ENCODE measurements at places on chromosomes 7 and 10.
A peak's percentile ranks its signal among the peaks of the same experiment; 100 is the strongest.

DNA sequence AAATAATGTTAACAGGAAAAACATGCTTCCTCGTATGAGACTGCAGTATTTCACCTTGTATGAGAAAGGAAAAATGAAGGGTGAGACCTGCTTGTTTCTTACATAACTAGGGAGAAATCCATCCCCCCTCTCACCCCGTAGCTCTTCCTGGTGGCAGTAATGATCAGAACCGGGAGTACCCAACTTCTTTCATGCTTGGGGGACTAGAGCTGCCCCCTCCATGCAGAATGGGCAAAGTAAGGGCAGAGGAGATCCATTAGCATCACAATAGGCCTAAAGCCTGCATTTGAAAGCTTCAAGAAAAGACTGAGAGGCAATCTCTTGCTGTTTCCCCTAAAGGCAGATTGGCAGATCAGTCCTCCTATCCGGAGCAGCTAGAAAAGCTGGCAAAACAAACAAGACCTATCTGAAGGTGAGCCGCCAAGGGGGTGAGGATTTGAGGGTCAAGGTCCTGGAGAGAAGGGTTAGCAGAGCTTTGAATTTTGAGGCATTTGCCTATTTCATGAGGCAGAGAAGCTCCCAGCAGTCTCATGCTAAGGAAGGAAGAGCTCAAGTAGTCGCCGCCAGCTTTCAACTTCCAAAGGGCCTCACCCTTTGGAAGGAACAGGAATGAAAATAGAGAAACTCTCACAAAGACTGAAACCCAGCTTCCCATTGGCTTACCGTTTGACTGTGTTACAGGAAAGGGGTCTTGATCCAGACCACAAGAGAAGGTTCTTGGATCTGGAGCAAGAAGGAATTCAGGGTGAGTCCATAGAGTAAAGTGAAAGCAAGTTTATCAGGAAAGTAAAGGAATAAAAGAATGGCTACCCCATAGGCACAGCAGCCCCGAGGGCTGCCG, 36.2 kb downstream of the BAG3 start:
- DNase-seq, result no peak
- no peaks in the 10 kb centered on the region for H3K36me3 ChIP-seq
- H3K4me1 ChIP-seq, result peaks cover 25% of the 10 kb centered on the region
- peak overlapping the region; percentile 45 for H3K27ac ChIP-seq

DNA sequence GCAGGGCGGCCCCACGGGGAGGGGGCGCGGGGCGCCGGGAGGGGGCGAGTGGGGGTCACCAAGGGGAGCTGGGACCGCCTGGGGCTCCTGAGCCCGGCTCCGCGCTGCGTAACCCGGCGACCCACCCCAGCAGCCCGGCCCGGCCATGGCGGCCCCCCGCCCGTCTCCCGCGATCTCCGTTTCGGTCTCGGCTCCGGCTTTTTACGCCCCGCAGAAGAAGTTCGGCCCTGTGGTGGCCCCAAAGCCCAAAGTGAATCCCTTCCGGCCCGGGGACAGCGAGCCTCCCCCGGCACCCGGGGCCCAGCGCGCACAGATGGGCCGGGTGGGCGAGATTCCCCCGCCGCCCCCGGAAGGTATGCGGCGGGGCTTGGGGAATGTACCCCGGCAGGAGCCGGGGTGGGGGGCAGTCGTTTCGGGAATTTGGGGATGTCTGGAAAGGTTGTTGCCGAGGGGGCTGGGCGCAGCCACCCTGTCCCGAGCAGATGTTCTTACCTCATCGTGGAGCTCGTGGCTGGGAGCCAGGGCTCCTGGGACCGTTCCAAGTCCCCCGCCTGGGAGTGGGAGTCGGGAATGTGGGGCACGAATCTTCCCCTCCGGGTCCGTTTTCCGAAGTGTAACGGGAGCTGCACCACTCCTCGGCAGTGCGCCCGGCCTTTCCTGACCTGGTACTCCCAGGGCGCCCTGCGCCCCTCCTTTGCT, 431 bp downstream of the ZYX start:
- peaks cover 32% of the 10 kb centered on the region for H3K4me1 ChIP-seq
- DNase-seq, result peak; percentile 56
- H3K4me3 ChIP-seq, result peak overlapping the region; percentile 94
- no peaks in the 10 kb centered on the region for H3K36me3 ChIP-seq

DNA sequence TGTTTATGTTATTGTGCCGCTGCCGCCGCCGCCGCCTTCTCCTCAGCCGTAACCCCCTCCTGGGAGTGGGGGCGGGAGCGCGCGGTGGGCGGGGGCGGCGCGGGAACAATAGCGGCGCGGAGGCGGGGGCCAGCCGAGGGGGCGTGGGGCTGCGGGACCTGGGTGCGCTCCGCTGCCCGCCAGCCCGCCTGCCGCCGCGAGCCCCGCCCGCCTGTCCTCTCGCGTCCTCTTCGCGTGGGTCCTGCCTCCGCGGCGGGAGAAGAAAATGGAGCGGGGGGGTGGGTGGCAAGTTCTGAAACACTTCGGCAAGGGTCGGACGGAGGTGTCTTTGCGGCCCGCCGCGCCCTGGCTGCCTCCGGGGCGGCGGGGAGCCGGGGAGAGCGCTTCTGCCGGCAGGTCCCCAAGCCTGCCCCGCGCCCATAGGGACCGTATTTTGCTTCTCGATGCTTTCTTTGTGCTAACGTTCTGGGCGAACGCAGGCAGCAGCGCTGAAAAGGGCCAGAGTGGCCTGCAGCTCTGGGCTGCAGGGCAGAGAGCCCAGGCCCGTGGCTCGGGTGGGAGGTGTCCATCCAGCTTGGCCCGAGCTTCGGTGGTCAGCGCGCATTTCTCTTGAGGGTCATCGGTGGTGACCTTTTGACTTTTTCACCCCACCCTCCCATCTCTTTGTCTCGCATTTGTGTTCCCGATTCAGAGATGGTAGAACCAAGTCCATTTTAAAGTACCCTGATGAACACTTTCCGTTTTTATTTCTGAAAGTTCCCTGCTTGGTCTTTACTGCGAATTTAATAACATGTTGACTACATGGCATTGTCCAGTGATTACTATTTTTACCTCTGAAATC, 613 bp downstream of the MAPK8 start:
- H3K4me3 ChIP-seq, result peak overlapping the region; percentile 92
- DNase-seq, result peak; percentile 83
- H3K27me3 ChIP-seq, result no peaks in the 10 kb centered on the region
- peak overlapping the region; percentile 81 for H3K27ac ChIP-seq
- H3K4me1 ChIP-seq, result peaks cover 14% of the 10 kb centered on the region
- peaks cover 5% of the 10 kb centered on the region for H3K36me3 ChIP-seq

- DNase-seq, result no peak
- H3K27me3 ChIP-seq, result peaks cover 7% of the 10 kb centered on the region
- H3K4me1 ChIP-seq, result no peaks in the 10 kb centered on the region
- H3K27ac ChIP-seq, result no peak overlapping the region
Observed at GRCh38 chr7:51242881-51243518, 73.6 kb downstream of the COBL start.

DNA sequence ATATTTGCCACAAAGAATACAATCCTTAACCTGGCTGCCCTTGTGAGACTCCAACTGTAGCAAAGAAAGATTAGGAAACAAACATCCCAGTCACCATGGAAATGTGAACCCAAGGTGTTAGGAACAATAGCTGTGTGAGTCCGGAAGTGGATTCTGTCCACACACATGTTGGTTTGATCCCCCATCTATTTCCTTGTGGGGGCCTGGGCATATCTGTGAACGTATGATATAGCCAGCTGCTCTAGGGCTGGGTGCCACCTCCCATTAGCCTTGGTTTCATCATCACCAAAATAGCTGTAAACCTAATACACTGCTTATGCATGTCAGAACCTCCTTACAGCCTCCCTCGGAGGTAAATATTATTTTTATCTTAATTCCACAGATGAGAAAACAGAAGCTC, 26.4 kb downstream of the GRK5 start:
- H3K27ac ChIP-seq, result peak overlapping the region; percentile 88
- peaks cover 48% of the 10 kb centered on the region for H3K4me1 ChIP-seq
- DNase-seq, result no peak

DNA sequence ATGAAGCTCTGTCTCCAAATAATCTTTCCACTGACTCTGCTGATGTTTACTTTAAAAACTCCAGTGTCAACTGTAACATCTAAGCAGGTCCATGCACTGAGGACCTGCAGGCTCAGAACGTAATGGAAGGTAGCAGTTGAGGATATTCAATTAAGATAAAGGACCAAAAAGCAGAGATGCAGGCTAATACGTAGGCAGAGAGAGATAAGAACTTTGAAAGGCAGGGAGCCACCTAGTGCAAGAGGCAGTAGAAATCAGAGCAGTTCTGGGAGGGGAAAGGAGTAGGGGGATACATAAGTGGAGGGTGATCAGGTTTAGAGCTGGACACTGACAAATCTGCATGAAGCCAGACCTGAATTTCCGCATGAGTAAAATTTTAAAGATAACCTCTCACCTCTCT, 114.5 kb upstream of the POM121L12 start:
- DNase-seq, result no peak
- peaks cover 13% of the 10 kb centered on the region for H3K36me3 ChIP-seq
- H3K4me1 ChIP-seq, result no peaks in the 10 kb centered on the region

- no peak overlapping the region for H3K27ac ChIP-seq
- H3K36me3 ChIP-seq, result no peaks in the 10 kb centered on the region
- no peak overlapping the region for H3K4me3 ChIP-seq
- no peak for DNase-seq
- peaks cover 7% of the 10 kb centered on the region for H3K27me3 ChIP-seq
- no peaks in the 10 kb centered on the region for H3K4me1 ChIP-seq
Observed at GRCh38 chr7:51244053-51244452, 72.6 kb downstream of the COBL start.

GRCh38 chr10:76315240-76315639, 883.8 kb downstream of the LRMDA start:
- no peak overlapping the region for H3K27ac ChIP-seq
- DNase-seq, result no peak
- H3K4me3 ChIP-seq, result no peak overlapping the region
- no peaks in the 10 kb centered on the region for H3K27me3 ChIP-seq
- H3K36me3 ChIP-seq, result no peaks in the 10 kb centered on the region

- no peaks in the 10 kb centered on the region for H3K4me1 ChIP-seq
- H3K4me3 ChIP-seq, result no peak overlapping the region
- no peak overlapping the region for H3K27ac ChIP-seq
- no peak for DNase-seq
- no peaks in the 10 kb centered on the region for H3K36me3 ChIP-seq
Observed at GRCh38 chr10:45354261-45354660, 19.8 kb upstream of the ALOX5 start.

- no peak for DNase-seq
- no peak overlapping the region for H3K4me3 ChIP-seq
- no peaks in the 10 kb centered on the region for H3K36me3 ChIP-seq
- peaks cover 13% of the 10 kb centered on the region for H3K4me1 ChIP-seq
Observed at GRCh38 chr10:49569031-49569631, 30.2 kb upstream of the ERCC6 start.

- peaks cover 2% of the 10 kb centered on the region for H3K27me3 ChIP-seq
- no peak overlapping the region for H3K27ac ChIP-seq
- no peak for DNase-seq
- no peaks in the 10 kb centered on the region for H3K36me3 ChIP-seq
- no peaks in the 10 kb centered on the region for H3K4me1 ChIP-seq
Observed at GRCh38 chr7:155834486-155835048, 22.3 kb upstream of the SHH start.

GRCh38 chr7:114112806-114113205, 194.0 kb upstream of the PPP1R3A start:
- H3K4me3 ChIP-seq, result no peak overlapping the region
- no peak for DNase-seq
- H3K27me3 ChIP-seq, result no peaks in the 10 kb centered on the region
- no peaks in the 10 kb centered on the region for H3K36me3 ChIP-seq
- H3K4me1 ChIP-seq, result no peaks in the 10 kb centered on the region
- H3K27ac ChIP-seq, result no peak overlapping the region

- H3K36me3 ChIP-seq, result no peaks in the 10 kb centered on the region
- H3K4me1 ChIP-seq, result no peaks in the 10 kb centered on the region
- no peak overlapping the region for H3K4me3 ChIP-seq
- DNase-seq, result no peak
Observed at GRCh38 chr7:45709168-45710042, 135.2 kb downstream of the ADCY1 start.

DNA sequence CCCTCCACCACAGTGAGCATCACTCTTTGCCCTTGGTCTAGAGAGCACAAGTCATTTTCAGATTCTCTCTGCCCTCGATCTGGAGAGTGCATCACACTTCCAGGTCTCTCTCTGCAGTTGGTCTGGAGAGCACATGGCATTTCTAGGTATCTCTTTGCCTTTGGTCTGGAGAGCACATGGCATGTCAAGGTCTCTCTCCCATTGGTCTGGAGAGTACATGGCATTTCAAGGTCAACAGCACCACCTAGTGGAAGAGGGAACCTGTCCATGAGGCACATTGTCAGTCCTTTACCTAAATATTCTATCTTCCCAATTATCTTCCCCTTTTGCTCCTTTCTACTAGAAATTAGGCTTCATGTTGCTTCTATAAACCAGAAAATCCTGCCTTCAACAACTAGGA, 1139.4 kb downstream of the XPNPEP1 start:
- no peak overlapping the region for H3K4me3 ChIP-seq
- no peak for DNase-seq
- H3K27me3 ChIP-seq, result no peaks in the 10 kb centered on the region
- H3K27ac ChIP-seq, result no peak overlapping the region
- no peaks in the 10 kb centered on the region for H3K4me1 ChIP-seq
- no peaks in the 10 kb centered on the region for H3K36me3 ChIP-seq

DNA sequence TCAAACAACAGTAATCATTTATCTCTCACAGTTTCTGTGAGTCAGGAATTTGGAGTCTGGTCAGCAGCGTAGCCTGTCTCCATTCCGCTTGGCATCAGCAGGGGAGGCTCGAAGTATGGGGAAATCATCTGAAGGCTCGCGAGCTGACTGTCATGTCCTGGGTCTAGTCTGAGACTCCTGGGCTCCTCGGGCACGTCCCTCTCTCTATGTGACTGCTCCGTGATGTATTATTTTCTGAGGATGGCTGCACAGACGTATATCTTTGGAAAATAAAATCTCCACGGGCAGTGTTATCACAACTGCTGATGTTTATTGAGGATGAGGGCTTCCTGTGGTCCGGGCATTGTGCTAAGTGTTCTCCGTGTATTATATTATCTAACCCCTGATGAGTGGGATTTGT, 23.3 kb upstream of the PCGF5 start:
- peaks cover 67% of the 10 kb centered on the region for H3K4me1 ChIP-seq
- H3K27ac ChIP-seq, result peak overlapping the region; percentile 99

GRCh38 chr7:66725843-66726242, 14.7 kb upstream of the RABGEF1 start:
- no peak overlapping the region for H3K4me3 ChIP-seq
- H3K36me3 ChIP-seq, result peaks cover 19% of the 10 kb centered on the region
- no peak for DNase-seq
- no peaks in the 10 kb centered on the region for H3K4me1 ChIP-seq
- H3K27me3 ChIP-seq, result no peaks in the 10 kb centered on the region

- H3K4me3 ChIP-seq, result no peak overlapping the region
- H3K27ac ChIP-seq, result no peak overlapping the region
- DNase-seq, result no peak
- no peaks in the 10 kb centered on the region for H3K36me3 ChIP-seq
- H3K4me1 ChIP-seq, result peaks cover 8% of the 10 kb centered on the region
- H3K27me3 ChIP-seq, result no peaks in the 10 kb centered on the region
Observed at GRCh38 chr7:143396625-143397556, 11.8 kb downstream of the EPHA1 start.

GRCh38 chr10:58733436-58733835, 220.8 kb downstream of the BICC1 start:
- H3K27ac ChIP-seq, result no peak overlapping the region
- no peaks in the 10 kb centered on the region for H3K4me1 ChIP-seq
- no peak for DNase-seq
- peaks cover 2% of the 10 kb centered on the region for H3K27me3 ChIP-seq
- H3K4me3 ChIP-seq, result no peak overlapping the region
- H3K36me3 ChIP-seq, result no peaks in the 10 kb centered on the region
